ENCODE measurements at places on chromosomes 16 and 17.

- DNase-seq, result no peak
Observed at GRCh38 chr17:67420994-67421393, 43.9 kb downstream of the PITPNC1 start.

- no peak for DNase-seq
Observed at GRCh38 chr17:67422897-67423296, 45.8 kb downstream of the PITPNC1 start.

- no peak for DNase-seq
Observed at GRCh38 chr17:78873519-78874340, 29.3 kb downstream of the CEP295NL start.

GRCh38 chr16:68473358-68474070, 25.2 kb upstream of the SMPD3 start:
- DNase-seq, result no peak

DNA sequence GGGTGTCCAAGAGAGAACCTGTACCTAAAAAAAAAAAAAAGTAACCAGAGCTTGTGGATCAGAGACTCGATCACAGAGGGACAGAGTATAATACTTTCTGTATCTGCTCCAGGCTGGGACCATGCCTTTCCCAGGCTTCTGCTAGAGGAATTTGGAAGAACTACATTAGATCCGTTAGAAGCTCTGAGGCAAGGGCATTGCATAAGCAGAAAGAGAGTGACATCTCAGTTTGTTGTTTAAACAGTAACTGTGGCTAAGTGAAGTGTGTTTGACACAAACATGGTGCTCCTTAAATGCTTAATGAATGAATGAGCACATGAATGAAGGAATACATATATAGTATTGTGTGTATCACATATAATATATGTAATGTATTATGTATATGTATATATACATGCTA, 131.2 kb downstream of the HS3ST3B1 start:
- no peak for DNase-seq

GRCh38 chr16:68064791-68065365, 20.3 kb upstream of the NFATC3 start:
- no peak for DNase-seq

GRCh38 chr16:73095142-73095820, 47.4 kb upstream of the ZFHX3 start:
- no peak for DNase-seq

GRCh38 chr17:56845934-56846333, 12.0 kb downstream of the DGKE start:
- DNase-seq, result no peak

GRCh38 chr16:3220839-3221238, 14.1 kb downstream of the ZNF200 start:
- no peak for DNase-seq

DNA sequence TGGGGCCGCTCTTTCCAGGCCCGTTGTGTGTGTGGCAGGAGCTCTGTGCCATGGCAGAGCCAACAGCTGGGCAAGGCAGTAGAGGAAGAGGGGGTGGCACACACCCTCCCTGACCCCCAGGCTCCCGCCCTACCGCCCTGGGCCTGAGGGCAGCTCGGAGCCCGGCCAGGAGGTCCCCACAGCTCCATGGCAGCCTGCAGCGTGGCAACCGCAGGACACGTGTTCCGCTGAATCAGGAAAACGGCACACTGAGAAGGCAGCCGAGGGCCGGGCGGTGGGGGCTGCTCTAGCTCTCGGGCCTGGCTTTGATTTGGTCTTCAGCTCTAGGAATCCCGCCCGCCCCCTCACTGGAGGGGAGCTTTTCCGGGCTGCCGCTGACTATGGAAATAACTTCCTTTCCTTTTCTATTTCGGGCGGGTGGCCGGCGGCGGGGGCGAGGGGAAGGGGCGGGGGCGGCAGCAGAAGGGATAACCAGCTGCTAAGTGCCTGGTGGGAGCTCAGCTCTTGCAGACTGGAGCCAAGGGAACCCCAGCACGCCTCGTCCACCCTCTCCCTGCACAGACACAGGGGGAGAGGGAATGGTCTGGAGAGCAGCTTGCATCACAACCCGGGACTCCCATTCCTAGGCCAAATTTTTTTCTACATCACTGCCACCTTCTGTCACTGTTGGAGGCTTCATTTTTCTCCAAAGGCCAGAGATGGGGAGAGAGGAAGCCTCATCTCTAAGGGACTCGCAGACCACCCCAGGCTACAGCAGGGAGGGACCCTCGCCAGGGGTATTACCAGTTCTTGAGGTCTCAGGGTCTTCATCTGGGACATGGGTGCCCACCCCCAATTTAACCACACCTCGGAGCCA, 24.8 kb upstream of the MRPS23 start:
- DNase-seq, result peak; percentile 92

DNA sequence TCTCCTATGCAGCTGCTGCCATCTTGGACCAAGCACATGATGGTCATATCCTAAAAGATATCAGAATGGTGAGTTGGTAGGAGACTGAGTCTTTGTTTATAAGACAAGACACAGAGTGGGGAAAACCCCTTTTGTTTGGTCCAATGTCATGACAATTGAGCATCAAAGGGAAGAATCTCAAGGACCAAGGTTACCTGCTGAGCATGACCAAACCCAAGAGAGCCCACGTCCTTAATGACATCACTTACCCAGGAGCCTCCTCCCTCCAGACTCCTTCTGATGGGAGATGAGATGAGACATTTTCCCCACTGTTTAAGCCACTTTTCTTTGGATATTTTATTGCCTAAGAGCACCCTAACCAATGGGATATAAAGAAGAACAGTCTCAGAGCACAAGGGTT, 478.1 kb downstream of the NPIPA7 start:
- no peak for DNase-seq

GRCh38 chr17:48037036-48037837, at the start of gene COPZ2:
TSS of gene COPZ2 (minus strand) at chr17:48037797. CDS start at chr17:48037777, 20 bp downstream.
- no peak for DNase-seq

- no peak for DNase-seq
Observed at GRCh38 chr17:74015990-74016389, 187.5 kb upstream of the RPL38 start.

GRCh38 chr16:85326794-85327181, 214.5 kb upstream of the CIBAR2 start:
- no peak for DNase-seq

- DNase-seq, result no peak
Observed at GRCh38 chr17:16251556-16251955, 34.5 kb downstream of the PIGL start.

GRCh38 chr16:54283725-54284318, 2.8 kb downstream of the IRX3 start:
- DNase-seq, result no peak

DNA sequence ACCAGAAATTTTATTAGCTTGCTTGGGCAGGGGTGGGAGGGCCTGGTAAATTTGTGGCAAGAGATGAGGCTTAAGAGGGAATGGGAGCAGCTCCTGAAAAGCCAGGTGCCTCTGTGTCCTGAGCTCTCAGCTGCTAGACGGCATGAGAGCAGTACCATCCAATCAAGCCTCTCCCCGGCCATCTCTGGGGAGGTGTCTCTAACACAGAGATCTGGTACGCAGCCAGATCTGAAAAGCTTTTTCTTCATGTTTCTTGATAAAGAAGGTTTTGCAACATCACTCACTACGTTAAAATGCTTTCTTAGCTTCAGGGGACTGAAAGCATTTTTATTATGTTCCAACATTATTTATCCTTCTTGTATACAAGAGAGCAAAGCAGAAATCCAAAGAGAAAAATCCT, 488.2 kb downstream of the RBFOX1 start:
- DNase-seq, result no peak

DNA sequence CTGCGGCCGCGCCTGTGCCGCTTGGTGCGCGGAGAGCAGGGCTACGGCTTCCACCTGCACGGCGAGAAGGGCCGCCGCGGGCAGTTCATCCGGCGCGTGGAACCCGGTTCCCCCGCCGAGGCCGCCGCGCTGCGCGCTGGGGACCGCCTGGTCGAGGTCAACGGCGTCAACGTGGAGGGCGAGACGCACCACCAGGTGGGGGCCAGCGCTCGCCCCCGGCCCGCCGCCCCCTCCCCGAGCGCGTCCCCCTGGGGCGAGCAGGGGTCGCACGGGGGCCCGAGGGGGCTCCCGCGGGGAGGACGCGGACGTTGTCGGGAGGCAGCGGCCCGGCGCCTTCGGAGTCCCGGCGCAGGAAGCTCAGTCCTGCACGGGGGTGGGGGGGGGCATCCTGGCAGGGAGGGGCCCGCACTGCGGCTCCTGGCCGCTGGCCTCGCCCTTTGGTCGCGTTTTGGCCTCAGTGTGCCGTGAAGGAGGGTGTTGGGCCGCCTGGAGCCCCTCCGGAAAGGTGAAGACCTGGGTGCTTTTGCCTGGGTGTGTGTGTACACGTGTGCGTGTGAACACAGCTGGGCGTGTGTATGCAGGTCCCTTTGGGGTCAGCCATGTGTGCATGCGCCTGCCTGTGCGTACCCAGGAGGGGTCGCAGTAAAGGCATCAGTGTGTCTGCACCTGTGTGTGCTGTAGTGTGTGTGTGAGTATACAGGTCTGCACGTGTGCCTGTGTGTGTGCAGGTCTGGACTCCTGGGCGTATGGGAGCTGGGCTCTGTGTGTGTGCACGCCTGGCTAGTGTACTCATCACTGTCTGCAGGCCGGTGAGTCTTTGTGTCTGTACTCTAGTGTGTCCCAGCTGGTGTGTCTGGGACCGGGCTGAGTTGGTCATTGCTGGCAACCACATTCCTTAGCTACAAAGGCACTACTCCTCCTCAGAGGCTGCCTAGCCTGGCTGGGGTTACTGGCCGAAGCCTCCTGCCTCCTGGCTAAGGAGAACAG, 615 bp downstream of the NHERF2 start:
- no peak for DNase-seq

GRCh38 chr17:68906638-68907037, 48.6 kb downstream of the ABCA8 start:
- DNase-seq, result peak; percentile 11

DNA sequence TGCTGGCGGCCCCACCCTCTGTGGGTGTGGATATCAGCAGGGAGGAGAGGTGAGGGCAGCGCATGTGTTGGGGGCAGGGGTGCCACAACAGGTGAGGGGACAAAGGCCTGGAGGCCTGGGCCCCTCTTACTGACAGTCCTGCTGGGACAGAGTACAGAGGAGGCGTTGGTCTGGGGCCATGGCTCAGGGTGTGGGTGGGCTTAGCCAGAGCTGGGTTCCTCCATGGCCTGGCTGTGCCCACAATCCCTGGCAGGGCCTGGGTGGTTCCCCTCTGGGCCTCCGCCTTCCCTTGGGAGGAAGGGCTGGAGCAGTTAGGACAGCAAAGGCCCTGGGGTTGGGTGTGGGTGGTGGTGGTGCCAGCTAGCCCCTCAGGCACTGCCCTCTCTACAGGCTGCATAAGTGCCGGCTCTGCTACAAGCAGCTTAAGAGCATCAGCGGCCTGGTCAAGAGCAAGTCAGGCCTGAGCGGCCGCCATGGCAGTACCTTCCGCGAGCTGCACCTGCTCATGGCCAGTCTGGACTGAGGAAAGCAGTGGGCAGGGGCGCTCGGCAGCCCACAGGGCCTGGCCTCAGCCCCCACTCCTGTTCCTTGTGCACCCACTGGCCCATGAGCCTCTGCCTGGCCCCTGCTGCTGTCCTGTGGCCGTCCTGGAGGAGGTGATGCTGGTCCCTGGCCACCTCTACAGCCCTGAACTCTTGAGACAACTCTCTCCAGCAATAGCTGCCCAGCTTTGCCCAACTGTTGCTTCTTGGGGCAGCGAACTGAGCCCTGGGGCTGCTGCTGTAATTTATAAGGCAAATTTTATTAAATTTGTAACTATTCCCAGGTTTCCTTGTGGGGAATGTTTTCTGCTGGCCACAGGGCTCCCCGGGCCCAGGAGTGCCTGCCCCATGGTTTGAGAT, 21.1 kb downstream of the KATNB1 start:
- no peak for DNase-seq

DNA sequence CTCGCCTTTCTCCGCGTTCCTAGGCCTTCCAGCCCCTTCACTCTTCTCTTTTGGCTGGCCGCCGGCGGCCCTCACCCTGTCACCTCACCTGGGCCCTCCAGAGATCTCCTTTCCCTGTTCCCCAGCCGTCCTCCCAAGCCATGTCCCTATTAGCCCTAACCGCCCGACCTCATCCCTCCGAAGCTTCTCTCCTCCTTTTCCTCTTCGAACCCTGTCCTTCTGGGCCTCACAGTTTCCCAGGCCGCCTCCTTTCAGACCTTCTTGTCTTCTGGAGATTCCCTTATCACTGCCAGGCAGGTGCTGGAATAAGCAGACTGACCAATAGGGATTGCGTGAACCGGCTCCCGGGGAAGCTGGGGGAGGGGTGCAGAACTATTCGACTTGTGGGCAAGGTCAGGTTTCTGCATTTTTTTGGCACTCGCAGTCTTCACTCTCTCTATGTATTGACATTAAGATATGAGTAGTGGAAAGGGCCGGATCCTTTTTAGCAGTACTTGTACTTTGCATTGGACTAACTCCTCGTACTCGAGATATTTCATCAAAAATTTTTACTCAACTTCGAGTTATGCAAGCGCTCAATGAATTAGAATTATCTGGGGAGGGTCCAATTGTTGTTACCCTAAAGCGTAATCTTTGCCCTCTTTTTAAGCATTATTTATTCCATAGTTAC, 690 bp downstream of the RHOT1 start:
- peak; percentile 50 for DNase-seq

- no peak for DNase-seq
Observed at GRCh38 chr16:81755915-81756614, 23.0 kb upstream of the PLCG2 start.

- no peak for DNase-seq
Observed at GRCh38 chr17:5585836-5586521, 1.7 kb upstream of the NLRP1 start.

GRCh38 chr17:5582209-5583185, 1.8 kb downstream of the NLRP1 start:
- no peak for DNase-seq

DNA sequence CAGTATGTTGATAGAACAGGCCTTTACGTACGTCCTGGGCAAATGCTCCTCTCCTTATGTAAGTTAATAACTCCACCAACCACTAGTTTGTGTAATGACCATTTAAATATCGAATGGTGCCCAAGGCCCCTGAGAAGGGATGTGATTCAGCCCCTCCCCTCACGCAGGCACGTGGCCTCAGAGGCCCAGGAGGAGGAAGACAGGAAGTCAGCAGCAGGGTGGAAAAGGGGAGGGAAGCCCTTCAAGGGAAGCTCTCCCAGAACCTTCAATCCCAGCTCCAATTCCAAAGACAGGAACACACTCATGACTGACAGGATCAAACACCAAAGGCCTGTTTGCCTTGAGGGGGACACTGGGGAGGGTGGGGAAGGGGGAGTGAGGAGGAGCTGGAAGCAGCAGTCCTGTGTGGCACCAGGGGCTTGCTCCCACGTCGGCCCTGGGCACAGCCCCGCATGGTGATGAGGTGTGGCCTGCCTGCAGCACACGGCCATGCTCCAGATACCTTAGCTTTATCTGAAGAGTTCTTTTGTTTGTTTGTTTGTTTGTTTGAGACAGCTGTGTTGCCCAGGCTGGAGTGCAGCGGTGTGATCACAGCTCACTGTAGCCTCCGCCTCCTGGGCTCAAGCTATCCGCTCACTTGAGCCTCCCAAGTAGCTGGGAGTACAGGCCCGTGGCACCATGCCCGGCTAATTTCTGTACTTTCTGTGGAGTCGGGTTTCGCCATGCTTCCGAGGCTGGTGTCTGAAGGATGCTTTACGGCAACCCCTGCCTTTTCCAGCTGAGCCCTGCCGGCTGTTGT, 105.0 kb downstream of the ZNF778 start:
- peak; percentile 44 for DNase-seq
